ENCODE measurements at places on chromosomes 16 and 17. TPM values are rescaled to one million over a fixed set of nuclear protein-coding genes. Genes with fewer than 3 reads are reported as not detected.

The PABPN1L gene
- not detected for total RNA-seq

The CBX8 gene
- total RNA-seq: 1.5 TPM

GRCh38 chr17:17309356-17309755 is 6.2 kb downstream of the NT5M start:
- no peak for DNase-seq

The ZCCHC14 gene
- 20.5 TPM for total RNA-seq

The KRTAP1-1 gene
- total RNA-seq: not detected

GRCh38 chr17:55463600-55463999 is 42.0 kb upstream of the MMD start:
- DNase-seq: no peak

DNA sequence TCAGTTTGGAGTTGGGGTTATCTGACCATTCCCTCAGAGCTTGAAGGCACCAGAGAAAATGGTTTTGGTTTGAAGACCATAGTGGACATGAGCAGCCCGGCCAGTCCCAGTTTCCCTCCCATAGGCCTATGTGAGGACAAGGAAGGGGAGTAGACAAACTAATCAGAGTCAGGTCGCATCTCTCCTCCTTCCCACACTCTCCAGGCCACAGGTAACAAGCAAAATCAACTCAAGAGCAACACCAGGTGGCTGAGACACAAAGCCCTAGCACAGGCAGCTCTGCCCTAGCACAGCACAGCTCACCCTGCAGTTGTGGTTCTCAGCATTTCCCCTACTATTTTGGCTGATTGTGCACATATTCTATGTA is 7.2 kb downstream of the SUPT4H1 start:
- no peak for DNase-seq

The NAGS gene
- total RNA-seq: 1.6 TPM

The CACNA1G gene
- 3.8 TPM for total RNA-seq

The UTS2R gene
- not detected for total RNA-seq

DNA sequence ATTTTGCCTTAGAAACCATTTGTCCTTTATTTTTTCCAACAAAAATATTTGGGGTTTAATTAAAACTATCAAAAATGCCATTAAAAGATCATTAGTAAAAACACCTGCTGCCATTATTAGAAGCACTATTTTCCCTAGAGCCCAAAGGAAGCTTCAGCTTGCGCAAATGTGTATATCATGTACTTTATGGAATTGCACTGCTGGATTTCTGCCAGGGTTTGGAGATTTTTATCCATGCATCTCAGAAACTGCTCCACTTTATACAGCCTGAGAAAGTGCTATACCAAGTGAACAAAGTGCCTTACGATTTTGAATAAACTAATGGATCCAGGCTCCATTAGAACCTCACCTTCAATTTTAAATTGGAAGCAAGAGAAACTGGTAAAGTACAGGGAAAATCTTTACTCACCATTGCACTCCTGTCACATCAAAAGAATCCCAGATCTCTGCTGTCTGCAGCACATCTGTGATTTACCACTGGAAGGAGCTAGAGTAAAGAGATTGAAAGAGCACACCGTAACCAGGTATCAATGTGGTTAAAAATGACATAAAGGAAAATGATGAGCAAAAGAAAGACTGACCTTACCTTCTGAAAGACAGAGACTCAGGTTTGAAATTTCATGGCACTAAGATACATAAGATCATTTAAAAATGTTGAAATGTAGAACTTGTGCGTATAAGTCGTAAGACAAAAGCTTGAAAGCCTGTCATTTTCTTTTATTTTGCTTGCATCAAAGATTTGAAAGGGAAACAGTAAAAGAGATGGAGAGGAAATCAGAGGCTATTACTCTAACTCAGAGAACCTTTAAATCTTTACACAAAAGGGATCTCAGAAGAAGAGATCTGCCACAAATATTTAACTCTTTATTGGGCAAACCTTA is 678.1 kb upstream of the GOT2 start:
- DNase-seq: no peak

DNA sequence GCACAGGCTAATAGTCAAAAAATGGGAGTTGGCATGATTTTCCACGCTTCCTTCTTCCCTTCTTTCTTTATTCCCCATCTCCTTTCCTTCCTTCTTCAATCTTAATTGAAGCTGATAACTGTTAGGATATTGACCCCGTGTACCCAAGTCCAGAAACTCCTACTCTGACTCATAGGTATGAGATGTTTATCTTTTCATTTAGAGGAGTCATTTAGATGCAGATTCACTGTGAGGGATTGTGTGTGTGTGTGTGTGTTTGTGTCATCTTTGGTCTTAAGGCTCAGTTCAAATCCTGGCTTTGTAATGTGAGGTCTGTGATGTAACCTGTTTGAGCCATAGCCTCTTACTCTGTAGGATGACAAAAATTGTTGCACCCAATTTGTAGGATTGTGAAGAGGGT is 332.0 kb upstream of the MAF start:
- no peak for DNase-seq

The NAGLU gene
- 48.8 TPM for total RNA-seq

DNA sequence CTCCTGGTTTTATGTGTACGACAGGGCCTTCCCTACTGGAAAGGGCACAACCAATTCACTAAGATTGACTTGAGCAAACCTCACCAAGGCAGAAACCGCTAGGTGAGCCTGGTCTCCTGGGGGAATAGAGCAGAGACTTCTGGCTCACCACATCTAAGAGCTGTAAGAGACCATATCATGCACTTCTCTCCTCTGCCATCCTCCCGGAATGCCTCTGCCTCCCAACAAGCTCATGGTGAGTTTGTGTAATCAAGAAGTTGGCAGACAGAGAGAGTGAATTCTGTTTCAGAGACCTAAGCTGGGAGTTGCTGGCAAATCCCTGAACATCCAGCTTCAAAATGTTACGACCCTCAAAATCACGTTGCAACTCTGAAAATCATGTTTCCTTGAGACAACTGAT is 154.8 kb downstream of the SLC39A11 start:
- no peak for DNase-seq

The LCAT gene
- total RNA-seq: 10.9 TPM

DNA sequence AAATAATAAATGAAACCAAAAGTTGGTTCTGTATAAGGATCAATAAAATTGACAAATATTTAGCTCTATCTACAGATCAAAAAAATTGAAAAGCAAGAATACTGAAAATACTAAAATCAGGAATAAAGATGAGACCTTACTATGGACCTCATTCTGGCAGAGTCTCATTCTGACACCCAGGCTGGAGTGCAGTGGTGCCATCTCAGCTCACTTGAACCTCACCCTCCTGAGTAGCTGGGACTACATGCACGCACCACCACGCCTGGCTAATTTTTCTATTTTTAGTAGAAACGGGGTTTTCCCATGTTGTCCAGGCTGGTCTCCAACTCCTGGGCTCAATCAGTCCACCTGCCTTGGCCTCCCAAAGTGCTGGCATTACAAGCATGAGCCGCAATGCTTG is 22.0 kb upstream of the KREMEN2 start:
- no peak for DNase-seq

DNA sequence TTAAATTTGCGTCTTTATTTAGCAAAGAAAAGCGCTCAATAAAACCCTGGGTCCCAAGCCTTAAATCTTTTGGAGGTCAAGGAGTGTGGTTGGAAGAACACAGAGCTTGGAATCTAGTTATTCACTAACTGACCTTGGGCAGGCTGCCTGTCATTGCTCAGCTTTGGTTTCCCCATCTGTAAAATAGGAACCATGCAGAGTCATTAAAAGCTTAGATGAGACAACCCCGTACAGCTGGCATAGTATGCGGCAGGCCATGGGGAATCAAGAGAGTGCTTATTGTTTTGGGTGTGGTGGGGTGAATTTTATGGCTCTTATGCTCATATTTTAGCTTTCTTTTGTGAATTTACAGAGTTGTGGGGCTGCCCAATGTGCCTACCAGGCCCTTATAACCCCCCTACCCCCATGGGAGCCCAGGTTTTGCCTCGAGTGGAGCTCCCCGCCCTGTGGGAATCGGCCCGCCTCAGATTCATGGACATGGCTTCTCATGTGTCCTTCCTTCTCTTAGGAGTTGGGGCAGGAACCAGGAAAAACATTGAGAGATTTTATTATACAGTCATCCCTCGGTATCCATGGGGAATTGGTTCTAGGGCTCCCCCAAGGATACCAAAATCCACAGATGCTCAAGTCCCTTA is 113.5 kb downstream of the CLEC16A start:
- no peak for DNase-seq

The TLCD3B gene
- not detected for total RNA-seq

DNA sequence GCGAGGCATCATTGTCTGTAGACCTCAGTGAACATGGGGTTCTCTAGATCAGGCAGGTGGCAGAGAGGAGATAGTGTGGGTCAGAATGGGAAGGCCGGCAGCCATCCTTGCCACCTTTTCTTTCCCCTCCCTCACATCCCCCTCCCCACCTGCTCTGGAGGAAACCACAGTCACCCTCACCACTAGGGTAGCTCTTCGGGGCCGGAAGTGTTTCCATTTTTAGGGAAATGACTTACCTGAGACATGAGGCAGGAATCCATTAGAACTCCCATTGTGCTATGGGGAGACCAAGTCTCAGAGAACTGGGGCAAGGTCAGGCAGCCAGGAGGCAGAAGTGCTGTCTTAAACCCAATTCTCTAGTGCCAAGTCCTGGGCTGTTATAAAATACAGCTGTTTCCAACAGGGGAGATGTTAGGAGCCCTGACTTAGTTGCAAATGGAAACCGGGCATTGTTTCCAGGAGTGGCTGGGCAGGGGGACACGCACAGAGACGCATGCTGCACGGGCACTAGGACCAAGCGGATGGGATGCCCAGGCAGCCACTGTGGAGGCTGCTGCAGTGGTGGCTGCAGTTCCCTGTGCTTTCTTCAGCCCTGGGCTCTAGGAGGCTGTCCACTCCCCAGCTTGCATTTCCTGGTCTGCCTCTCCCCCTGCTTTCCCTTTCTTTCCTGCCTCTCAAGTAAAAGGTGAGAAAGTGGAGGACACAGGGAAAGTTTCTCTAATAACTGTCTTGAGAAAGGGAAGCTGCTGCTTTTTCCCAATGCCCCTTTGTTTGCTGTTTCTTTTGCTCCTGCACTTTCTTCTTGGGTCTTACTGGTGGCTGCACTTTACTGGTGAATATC is 2.8 kb downstream of the HAS3 start:
- no peak for DNase-seq

The KRTAP9-4 gene
- total RNA-seq: not detected

DNA sequence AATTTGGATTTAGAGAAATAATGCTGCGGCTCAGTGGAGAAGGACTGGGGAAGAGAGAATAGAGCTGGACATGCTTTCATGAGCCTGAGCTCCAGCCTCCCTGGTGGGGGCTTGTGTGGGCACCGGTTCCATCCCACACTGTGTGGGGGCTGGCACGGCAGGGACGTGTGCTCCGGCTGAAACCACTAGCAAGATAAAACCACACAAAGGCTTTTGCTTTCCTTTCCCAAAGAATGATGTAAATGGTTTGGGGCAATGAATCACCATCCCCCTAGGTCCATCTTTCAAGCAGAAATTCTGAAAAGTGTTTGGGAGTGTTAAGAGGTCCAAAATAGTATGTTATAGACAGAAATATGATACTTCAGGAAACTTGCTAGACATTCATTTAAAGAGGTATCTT is 77.0 kb downstream of the CDH11 start:
- no peak for DNase-seq

DNA sequence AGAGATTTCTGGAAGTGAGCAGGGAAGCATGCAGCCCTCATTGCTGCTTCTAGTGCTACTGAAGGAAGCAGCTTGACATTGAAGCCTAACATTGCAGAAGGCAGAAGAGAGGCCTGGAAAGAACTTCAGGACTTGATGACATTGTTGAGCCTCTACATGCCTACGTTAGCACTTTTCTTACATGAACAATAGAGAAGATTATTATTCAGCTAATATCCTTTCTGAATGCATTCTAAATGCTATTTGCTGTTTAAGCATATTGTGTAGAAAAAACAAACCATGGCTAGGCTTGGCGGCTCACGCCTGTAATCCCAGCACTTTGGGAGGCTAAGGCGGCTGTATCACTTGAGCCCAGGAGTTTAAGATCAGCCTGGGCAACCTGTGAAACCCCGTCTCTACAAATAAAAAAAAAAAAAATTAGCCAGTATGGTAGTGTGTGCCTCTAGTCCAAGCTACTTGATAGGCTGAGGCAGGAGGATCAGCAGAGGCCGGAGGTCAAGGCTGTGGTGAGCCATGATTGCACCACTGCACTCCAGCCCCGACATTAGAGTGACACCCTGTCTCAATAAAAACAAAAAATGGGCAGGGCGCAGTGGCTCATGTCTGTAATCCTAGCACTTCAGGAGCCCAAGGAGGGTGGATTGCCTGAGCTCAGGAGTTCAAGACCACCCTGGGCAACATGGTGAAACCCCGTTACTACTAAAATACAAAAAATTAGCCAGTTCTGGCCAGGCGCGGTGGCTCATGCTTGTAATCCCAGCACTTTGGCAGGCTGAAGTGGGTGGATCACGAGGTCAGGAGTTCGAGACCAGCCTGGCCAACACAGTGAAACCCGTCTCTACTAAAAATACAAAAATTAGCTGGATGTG is 2.2 kb upstream of the AURKB start:
- DNase-seq: no peak

The NTN3 gene
- total RNA-seq: not detected

All from omental fat pad (tissue), 4 donors.